ENCODE measurements at places on chromosomes 2 and 18. TPM values are rescaled to one million over a fixed set of nuclear protein-coding genes. Genes with fewer than 3 reads are reported as not detected.

The ITGB1BP1 gene
- 61.6 TPM for total RNA-seq

- no peaks in the 10 kb centered on the region for H3K27me3 ChIP-seq
- H3K27ac ChIP-seq: peak within 1 kb of the TSS; percentile 95
- peak; percentile 90 for DNase-seq
- peaks cover 11% of the 10 kb centered on the region for H3K36me3 ChIP-seq
These were observed at the start of gene CMPK2 for GRCh38 chr2:6865346-6866274. TSS of gene CMPK2 (minus strand) at chr2:6865907. CDS start at chr2:6865696, 211 bp downstream.

DNA sequence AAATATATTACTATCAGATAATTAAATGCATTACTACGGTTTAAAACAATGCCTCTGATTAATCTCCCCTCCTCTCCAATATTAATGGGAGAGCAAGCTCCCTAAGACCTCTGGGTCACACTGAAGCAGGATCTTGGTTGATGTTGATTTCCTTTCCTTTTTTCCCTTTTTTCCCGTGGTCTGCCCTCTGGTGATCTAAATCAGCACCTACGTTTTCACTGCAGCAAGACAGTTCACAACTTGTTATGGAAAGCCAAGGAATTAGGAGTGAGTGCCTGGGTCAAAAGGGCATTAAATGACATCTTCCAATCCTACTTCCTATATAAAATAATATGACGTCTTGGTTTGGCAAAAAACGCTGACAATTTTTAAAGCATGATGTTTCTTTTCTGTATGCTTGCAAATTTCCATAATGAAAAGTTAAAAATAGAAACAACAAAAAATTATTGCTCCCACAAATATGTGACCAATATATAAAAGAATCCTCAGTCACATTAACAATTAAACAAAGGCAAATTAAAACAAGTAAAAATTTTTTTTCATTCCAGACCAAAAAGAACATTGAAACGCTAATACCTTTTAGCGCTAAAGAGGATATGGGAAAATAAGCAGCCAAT lies 7.9 kb upstream of the CFAP36 start:
- H3K4me1 ChIP-seq: no peaks in the 10 kb centered on the region
- H3K27me3 ChIP-seq: no peaks in the 10 kb centered on the region
- no peaks in the 10 kb centered on the region for H3K36me3 ChIP-seq
- no peak overlapping the region for H3K27ac ChIP-seq
- H3K4me3 ChIP-seq: no peak overlapping the region

DNA sequence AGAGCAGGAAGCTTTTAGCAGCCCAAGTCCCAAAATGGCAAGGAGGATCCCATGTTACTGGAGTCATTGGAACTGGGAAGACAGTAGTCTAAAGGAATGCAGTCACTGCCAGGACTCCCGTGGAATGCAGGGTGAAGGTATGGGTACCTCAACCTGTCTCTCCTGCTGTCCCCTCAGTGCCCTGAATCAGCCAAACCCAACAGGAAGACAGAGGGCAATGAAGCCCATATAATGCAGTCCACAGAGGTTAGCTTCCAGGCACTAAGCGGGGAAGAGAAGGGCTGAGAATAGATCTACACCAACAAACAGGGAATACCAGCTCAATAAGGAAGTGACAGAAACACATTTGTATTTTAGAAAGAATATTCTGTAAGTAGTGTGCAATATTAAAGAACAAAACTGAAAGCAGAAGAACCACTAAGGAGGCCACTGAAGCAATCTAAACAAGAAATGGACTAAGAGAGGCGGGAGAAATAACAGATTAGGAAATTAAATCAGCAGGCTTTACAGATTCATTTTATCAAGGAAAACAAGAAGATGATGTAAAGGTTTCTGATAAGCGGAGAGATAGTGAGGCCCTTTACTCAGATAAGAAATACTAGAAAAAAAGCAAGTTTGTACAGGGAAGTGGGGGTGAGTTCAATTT lies 8.3 kb downstream of the NEMP2 start:
- no peak for DNase-seq
- H3K4me3 ChIP-seq: no peak overlapping the region
- H3K27me3 ChIP-seq: no peaks in the 10 kb centered on the region
- no peaks in the 10 kb centered on the region for H3K36me3 ChIP-seq
- peaks cover 39% of the 10 kb centered on the region for H3K4me1 ChIP-seq

DNA sequence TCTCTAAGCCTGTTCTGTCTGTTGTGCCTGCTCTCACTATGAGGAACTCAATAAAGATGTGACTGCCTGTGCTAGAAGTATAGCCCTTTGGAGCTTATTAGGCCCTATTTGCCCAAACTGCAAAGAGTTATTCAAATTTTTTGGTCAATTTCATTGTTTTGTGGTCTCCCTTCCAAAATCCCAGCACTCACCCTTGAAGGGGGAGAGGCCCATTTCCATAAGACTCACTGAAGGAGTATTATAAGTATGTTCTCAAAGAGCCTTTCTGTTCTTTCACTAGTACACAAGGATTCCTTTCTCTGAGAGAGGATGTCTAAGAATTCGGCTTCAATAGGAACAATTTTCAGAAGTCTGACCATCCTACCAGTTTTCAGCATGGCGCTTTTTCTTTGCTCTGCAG lies 641.9 kb upstream of the REG3G start:
- no peak for DNase-seq
- no peaks in the 10 kb centered on the region for H3K27me3 ChIP-seq
- no peak overlapping the region for H3K4me3 ChIP-seq
- H3K27ac ChIP-seq: no peak overlapping the region
- no peaks in the 10 kb centered on the region for H3K36me3 ChIP-seq

The CXCR1 gene
- 10.4 TPM for total RNA-seq

The TBR1 gene
- total RNA-seq: not detected

DNA sequence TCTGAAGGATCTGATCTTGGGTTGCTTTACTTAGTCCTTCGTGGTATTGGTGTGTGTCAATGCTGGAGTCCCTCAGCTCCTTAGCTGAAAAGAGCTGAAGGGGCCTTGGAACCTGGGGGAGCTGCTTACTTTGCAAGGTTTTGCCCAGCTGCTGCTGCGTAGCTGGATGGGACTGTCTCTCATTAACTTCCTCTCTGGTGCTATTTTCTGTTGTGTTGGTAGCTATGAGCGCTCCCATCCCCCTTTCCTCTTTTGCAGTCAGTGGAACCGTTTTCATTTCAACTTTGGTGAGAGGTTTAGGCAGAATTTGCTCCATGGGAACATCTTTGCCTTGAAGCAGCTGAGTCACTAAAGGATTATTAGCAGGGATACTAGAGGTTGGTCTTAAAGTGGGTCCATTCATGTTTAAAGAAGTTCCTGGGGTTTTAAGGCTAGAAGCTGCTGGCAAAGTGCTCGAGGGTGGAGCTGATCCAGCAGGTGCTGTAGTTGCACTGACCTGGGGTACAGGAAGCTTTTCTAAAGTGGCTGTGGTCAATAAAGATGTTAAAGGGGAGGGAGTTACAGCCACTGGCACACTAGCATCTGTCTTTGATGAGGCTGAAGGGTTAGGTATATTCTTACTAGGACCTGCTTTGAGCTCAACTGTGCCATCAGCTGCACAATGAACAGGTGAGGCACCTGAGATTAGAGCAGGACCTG lies 69.9 kb upstream of the DTNB start:
- no peaks in the 10 kb centered on the region for H3K27me3 ChIP-seq
- peaks cover 62% of the 10 kb centered on the region for H3K36me3 ChIP-seq

GRCh38 chr18:40382197-40382596 lies 1572.8 kb upstream of the PIK3C3 start:
- no peak overlapping the region for H3K4me3 ChIP-seq
- no peaks in the 10 kb centered on the region for H3K4me1 ChIP-seq
- no peaks in the 10 kb centered on the region for H3K27me3 ChIP-seq
- no peak for DNase-seq
- no peaks in the 10 kb centered on the region for H3K36me3 ChIP-seq

The NEDD4L gene
- 203 TPM for total RNA-seq

The CIAO1 gene
- 62.3 TPM for total RNA-seq

DNA sequence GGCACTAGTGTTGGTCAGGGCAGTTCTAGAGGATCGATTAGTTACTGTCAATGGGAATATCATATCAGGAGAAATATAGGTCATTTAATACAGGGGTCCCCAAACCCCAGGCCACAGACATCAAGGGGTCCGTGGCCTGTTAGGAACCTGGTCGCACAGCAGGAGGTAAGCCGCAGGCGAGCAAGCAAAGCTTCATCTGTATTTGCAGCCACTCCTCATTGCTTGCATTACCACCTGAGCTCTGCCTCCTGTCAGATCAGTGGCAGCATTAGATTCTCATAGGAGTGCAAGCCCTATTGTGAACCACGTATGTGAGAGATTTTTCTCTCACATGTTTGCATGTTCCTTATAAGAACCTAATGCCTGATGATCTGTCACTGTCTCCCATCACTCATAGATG lies 81.9 kb downstream of the DSC3 start:
- H3K27ac ChIP-seq: no peak overlapping the region
- H3K36me3 ChIP-seq: no peaks in the 10 kb centered on the region
- H3K27me3 ChIP-seq: no peaks in the 10 kb centered on the region
- no peaks in the 10 kb centered on the region for H3K4me1 ChIP-seq

The LYPD1 gene
- 1.5 TPM for total RNA-seq

DNA sequence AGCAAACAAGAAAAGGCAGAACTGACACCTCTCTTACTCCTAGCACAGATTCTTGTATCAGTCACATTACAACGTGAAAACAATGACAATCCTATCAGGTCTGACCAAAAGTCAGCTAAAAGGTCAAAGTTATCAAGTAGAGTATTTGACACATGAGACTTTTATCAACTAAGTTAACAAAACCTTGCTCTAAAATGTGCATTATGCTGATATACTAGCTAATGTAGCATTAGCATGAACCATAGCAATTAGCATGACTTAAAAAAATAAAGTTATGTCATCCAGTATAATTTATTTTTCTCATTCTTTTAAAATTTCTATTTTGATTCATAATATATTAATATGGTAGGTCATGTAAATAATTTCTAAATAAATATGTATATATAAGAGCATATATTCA lies 41.4 kb upstream of the TTC32 start:
- no peak overlapping the region for H3K27ac ChIP-seq
- H3K4me3 ChIP-seq: no peak overlapping the region
- no peaks in the 10 kb centered on the region for H3K27me3 ChIP-seq
- no peaks in the 10 kb centered on the region for H3K36me3 ChIP-seq
- no peak for DNase-seq
- H3K4me1 ChIP-seq: no peaks in the 10 kb centered on the region

All from lower lobe of right lung (tissue), 2 donors.